ENCODE measurements at places on chromosomes 7 and 10.

- no peak for DNase-seq
These were observed 61.2 kb downstream of the LRGUK start for GRCh38 chr7:134188311-134188710.

GRCh38 chr7:151109094-151110048 is 23.1 kb downstream of the AGAP3 start:
- no peak for DNase-seq

DNA sequence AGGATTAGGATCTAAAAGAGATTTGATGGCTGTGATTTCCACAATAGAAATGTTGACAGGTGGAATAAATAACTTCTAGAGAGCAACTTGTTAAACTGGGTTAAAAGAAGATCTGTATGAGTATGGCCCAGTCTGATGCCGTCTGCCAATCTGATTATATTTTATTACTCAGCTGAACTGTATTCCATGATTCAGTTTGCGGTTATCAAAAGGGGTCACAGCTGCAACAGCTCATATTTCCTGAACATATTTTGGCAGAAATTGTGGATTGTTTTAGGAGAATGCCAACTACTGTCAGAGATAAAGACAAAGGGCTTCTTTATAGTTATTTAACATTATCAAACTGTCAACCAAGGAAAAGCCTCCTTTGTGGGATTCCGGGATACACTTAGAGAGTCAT is 244.8 kb upstream of the MINDY3 start:
- no peak for DNase-seq

- no peak for DNase-seq
These were observed 626.3 kb downstream of the POM121L12 start for GRCh38 chr7:53661645-53662217.

GRCh38 chr7:115558161-115558560 is 472.4 kb downstream of the TFEC start:
- DNase-seq, result no peak

- no peak for DNase-seq
These were observed 158.2 kb upstream of the PTPRZ1 start for GRCh38 chr7:121714559-121715303.

- DNase-seq, result no peak
These were observed 8.2 kb downstream of the VIPR2 start for GRCh38 chr7:159136442-159136841.

DNA sequence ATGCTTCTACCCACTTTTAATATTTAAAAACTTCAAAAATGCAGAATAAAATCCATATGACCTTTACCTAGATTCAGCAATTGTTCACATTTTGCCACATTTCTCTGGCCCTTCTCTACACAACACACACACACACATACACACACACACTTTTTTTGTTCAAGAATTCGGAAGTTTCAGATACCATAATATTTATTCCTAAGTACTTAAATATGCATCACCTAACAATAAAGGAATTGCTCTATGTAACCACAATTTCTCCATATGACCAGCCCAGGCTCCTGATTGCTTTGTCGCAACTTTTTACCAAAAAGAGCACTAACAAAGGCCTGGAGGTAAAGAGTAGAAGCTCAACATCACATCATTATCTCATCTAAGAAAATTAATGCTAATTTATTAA is 106.6 kb downstream of the FAS start:
- DNase-seq, result no peak

GRCh38 chr10:387909-388660 is 252.8 kb downstream of the ZMYND11 start:
- no peak for DNase-seq

DNA sequence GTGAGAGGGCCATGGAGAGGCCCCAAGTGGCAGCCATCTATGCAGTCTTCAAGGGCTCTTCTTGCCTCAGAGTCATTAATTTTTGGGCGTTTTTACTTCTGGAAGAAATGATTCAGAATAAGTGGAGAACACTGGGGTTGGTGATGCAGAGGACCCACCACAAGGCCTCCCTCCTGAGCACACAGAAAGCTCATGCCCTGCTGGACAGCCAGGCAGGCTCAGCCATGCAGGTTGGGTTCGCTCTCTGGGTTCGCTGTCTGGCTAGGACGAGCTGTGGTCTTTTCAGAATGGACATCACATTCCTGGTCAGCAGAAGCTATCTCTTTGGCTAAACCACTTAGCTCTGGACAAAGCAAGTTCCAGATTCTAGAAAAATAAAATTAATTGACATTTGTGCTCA is 480.8 kb downstream of the RPS24 start:
- no peak for DNase-seq

GRCh38 chr7:118517275-118517674 is 292.8 kb downstream of the ANKRD7 start:
- DNase-seq, result no peak

GRCh38 chr10:62062028-62062427 is 160.5 kb downstream of the ARID5B start:
- DNase-seq, result no peak

DNA sequence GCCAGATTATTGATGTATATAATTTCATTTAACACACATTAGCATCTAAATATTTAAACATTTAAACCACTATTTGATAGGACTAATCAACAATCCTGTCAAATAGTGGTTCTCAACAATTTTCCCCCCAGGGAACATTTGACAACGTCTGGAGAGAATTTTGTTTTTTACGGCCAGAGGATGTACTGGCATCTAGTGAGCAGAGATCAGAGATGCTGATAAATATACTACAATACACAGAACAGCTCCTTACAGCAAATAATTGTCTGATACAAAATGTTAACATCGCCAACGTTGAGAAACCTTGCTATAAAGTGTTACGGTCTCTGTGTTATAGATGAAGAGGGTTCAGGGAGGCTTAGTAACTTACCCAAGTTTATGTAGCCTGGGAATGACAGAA is 25.0 kb upstream of the TMEM229A start:
- no peak for DNase-seq

GRCh38 chr7:80182630-80183276 is 48.1 kb downstream of the GNAI1 start:
- no peak for DNase-seq

GRCh38 chr10:34319197-34319846 is 495.8 kb downstream of the PARD3 start:
- no peak for DNase-seq

GRCh38 chr7:3995187-3995586 is 686.9 kb upstream of the FOXK1 start:
- no peak for DNase-seq

DNA sequence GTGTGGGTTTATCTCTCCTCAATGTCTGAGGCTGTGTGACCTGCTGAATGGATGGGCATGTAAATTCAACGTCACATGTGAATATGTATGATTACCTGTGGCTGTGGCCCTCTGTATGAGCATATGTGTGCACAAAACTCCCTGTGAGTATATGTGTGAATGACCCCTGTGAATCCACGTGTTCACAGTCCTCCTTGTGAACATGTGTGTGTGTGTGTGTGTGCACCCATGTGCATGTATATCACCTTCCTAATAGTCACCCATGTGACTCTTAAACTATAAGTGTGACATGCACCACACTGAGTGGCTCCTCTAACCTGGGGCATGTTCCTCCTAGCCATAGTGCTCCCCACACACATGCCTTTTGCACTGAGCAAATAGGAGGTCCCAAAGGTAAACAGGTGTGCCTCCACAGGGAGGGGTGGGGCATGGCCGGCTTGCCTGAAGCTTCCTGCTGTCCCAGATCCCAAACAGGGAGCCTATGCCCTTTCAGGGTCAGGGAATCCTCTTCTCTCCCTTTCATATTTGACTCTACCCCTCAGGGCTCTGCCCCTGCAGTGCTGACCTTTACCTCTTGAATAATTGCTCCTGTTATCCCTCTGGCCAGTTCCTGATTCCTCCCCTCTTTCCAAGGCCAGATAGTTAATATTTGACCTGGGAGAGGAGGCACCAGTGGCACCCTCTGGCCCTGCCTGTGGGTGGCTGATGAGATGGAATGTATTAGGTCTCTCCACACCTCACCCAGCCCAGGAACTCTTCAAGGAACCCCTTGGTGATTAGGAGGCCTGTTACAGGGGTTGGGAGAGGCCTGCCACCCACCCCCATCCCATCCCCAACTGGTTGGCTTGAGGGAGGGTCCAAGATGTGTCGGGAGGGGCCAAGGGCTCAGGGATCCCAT is 1.9 kb downstream of the SEMA4G start:
- DNase-seq, result no peak

- no peak for DNase-seq
These were observed 56.0 kb upstream of the BAIAP2L1 start for GRCh38 chr7:98456866-98457265.

- no peak for DNase-seq
These were observed 29.5 kb downstream of the MIOS start for GRCh38 chr7:7596176-7596575.

- no peak for DNase-seq
These were observed 11.2 kb upstream of the EPHA1 start for GRCh38 chr7:143419880-143420279.

GRCh38 chr7:5393328-5393727 is 30.3 kb downstream of the TNRC18 start:
- no peak for DNase-seq

DNA sequence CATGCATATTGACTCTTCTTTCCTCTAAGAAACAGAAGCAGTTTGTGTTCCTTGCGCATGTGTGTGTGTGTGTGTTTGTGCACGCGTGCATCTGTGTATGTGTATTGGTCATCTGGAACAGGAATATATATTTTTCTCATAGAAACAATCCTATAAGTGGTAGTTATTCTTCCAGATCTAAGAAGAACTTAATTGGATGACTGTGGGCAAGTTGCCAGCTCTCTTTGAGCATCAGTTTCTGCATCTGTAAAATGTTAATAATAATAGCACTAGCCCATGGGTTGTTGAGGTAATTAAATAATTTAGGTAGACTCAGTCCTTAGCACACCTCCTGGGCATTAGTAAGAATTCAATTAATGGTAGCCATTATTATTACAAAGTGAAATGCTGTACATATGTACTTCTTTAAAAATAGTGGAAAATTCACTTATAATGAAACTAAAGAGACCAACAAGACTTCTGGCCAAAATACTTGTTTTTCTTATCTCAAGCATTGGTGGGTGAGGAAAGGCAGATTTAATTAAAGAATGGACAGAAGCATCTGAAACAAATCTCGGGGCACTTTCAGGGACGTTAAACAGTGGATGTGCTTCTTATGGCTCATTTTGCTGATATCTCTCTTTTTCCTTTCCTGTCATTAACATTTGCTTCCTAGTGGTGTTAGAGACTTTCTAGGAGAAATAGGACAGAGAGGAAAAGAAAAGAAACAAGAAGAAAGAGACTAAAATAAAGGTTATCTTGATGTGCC is 124.9 kb upstream of the HABP2 start:
- no peak for DNase-seq

DNA sequence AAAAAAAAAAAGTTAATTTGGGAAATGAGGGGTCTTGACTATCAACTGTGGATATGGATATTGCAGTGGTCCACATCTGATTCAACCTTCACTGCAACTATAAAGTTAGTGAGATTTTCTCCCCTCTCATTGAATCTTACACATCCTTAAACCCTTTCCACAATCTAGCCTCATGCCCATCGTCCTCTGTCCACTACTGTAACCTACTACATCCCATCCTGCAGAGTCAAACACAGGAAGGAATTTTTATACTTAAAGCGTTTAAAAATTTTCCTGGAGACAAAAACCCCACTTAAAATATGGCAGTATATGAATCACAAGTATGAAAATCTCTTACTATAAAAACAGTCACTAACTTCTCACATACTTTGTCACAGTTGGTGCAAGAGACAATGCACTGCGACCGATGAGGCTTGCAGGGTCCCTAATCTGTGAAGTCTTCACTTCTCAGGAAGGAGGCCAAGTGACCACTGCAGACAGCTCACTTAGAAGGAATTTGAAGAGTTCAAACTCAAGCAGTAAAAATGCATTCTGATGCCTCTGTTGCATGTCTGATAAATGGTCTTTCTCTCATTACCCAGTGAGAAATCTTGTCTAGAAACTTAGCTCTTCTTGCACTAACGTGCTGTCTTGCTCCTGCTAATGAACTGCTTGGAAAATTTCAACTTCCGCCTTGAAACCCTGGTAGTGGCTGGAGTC is 50.3 kb upstream of the ST8SIA6 start:
- DNase-seq, result no peak

DNA sequence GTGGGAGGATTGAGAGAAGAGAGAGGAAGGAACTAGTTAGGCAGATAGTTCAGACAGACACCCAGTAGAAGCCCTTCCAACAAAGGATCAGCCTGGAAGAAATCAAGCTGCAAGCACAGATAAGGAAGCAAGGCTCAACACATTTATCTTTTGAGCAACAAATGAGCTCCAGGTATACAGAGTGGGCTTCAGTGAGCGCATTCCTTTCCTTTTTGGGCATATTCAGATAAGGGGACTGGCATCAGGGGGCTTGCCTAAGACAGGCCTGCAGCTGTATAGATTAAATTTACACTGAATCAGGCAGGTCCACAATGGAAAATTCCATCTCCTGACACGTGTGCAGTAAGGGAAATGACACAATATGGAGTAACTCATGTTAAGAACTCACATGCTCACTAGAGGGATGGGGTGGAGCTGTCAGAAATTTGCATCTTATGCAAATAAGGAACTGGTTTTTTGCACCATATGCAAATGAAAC is 147.2 kb downstream of the AKR1D1 start:
- no peak for DNase-seq

DNA sequence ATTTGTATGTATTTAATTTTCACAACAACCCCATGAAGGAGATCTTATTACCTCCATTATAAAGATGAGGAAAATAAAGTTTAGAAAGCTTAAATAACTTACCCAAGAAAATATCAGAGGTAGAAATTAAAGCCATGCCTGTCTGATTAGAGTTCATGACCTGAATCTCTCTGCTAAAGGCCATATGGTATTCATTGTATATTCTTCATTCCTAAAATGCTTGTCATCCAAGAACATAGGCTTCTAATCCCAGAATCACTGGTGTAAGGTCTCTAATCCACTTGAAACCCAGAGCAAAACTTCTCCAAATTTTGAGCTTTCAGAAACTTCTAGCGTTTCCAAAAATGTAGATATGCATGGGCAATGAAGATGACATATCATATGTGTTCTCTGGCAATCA is 72.3 kb upstream of the YAE1 start:
- DNase-seq, result peak; percentile 2

- no peak for DNase-seq
These were observed 123.6 kb downstream of the OAT start for GRCh38 chr10:124294811-124295770.

GRCh38 chr7:17560966-17561365 is 262.5 kb downstream of the AHR start:
- no peak for DNase-seq

- DNase-seq, result no peak
These were observed 167.0 kb downstream of the PON1 start for GRCh38 chr7:95157381-95157780.

Measured in NCI-H524 treated with DMSO at 0.1 percent for 48 hours (cell line).